ENCODE measurements at places on chromosomes 2 and 18. TPM values are rescaled to one million over a fixed set of nuclear protein-coding genes. Genes with fewer than 3 reads are reported as not detected.

SPHKAP gene
- not detected for total RNA-seq

SLC11A1 gene
- not detected for total RNA-seq

GRCh38 chr2:55093381-55093780 is 43.1 kb upstream of the RTN4 start:
- H3K4me1 ChIP-seq = no peaks in the 10 kb centered on the region
- H3K4me3 ChIP-seq = no peak overlapping the region
- no peak for DNase-seq

DNA sequence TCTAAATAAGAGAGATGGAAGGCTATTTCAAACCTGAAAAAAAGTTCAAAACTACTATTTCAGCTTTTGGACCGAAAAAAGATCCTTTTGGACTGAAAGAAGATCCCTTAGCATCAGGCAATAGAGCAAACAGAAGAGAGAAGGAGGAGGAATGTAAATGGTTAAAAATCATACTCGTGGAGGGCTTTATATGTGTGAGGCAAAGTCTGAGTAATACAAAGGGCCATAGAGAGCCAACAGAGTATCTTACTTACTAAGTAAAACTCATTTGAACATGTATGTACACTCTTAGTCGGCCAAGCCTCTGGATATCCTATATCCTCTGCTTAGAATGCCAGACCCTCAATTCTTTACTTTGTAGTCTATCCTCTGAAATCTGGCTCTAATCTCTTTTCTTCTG is 55.7 kb downstream of the ITSN2 start:
- no peak for DNase-seq
- no peak overlapping the region for H3K27ac ChIP-seq
- no peaks in the 10 kb centered on the region for H3K27me3 ChIP-seq
- H3K4me3 ChIP-seq = no peak overlapping the region

- H3K4me3 ChIP-seq = no peak overlapping the region
- no peaks in the 10 kb centered on the region for H3K4me1 ChIP-seq
- H3K27me3 ChIP-seq = no peaks in the 10 kb centered on the region
- no peaks in the 10 kb centered on the region for H3K36me3 ChIP-seq
- H3K27ac ChIP-seq = no peak overlapping the region
- DNase-seq = no peak
Measured at GRCh38 chr18:72114801-72115594, 429.1 kb downstream of the CBLN2 start.

DNA sequence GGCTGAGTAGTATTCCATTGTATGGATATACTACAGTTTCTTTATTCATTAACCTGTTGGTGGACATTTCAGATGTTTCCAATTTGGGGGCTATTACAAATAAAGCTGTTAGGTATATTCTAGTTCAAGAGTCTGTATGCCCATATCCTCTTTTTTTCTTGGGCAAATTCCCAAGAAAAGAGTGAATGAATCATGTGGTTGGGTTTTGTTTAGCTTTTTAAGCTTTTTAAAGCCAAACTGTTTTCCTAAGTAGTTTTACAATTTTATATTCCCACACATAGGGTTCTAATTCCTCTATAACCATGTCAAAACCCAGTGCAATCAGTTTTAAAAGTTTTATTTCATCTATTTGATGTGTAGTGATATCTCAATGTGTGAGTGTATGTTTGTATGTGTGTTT is 44.9 kb upstream of the BAZ2B start:
- DNase-seq = no peak
- H3K27me3 ChIP-seq = no peaks in the 10 kb centered on the region
- no peak overlapping the region for H3K27ac ChIP-seq
